ENCODE measurements at places on chromosomes 12 and 14.
A peak's percentile ranks its signal among the peaks of the same experiment; 100 is the strongest.

DNA sequence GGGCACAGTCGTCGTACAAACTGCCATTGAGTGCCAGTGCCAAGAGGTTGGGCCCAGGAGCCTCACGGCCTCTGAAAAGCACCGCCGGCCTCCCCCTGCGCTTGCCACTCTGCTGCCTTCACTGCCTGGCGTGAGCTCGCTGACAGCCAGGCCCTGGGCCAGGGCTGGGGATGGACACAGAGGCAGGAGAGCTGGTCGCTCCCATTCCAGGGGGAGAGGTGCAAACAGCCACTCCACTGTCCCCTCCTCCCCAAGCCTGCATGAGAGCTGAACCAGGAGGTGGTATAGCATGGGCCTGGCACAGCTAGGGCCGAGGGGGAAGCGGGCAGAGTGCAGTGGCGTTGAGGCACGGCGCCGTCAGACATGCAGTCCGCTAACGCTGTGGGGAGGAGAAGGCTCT is 4.6 kb downstream of the ADSS1 start:
- no peak for DNase-seq

- DNase-seq, result no peak
These were observed 142.1 kb downstream of the RAD51B start for GRCh38 chr14:67961676-67962075.

DNA sequence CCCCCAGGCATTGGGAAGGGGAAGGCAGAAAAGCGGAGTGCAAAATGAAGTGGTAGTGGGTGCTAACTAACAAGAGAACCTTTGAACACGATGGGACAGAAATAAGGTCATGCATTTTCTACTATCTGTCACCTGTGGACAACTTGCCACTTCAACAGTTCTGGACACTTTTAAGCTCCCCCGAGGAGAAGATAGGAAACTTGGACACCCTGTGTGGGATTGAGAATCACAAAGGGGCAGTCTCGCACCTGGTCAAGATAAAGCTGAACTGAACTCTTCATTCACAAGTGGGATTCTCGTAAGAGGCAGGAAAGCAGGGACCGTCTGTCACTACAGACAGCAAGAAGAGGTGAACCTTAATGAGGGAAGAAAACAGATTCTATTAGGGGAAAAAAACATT is 51.6 kb downstream of the EIF2S3B start:
- DNase-seq, result no peak

- peak; percentile 95 for DNase-seq
These were observed 105.2 kb upstream of the ATF7IP start for GRCh38 chr12:14260011-14260993.

GRCh38 chr14:104882325-104882973 is 17.4 kb downstream of the CEP170B start:
- peak; percentile 25 for DNase-seq

- DNase-seq, result no peak
These were observed 320.0 kb downstream of the DPF3 start for GRCh38 chr14:72573725-72574417.

GRCh38 chr12:92574051-92574783 is 128.6 kb upstream of the PLEKHG7 start:
- DNase-seq, result peak; percentile 35

DNA sequence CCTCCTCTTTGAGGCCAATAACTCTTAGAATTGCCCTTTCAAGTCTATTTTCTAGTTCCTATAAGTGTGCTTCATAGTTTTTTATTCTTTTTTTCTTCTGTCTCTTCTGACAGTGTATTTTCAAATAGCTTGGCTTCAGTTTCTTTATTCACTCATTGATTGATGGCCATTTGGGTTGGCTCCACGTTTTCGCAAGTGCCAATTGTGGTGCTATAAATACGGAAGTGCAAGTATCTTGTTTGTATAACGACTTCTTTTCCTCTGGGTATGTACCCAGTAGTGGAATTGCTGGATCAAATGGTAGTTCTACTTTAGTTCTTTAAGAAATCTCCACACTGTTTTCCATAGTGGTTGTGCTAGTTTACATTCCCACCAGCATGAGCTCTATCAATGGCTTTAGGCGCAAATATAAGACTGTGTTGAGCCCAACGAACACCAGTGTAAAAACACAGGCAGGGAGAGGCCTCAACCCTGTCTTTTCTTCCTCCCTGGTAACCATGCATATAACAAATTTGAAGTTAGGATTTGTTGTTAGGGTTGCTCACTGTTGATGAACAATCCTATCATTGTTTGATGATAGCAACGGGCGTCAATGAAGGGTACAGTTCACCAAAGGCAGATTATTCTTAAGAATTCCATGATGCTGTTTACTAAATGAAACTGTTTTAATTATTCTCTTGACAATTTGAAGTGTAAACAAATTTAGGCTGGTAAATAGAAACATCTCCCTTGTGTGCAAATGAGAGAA is 13.3 kb upstream of the LMNTD1 start:
- DNase-seq, result no peak

GRCh38 chr14:22973217-22974032 is 8.9 kb downstream of the AJUBA start:
- peak; percentile 37 for DNase-seq

DNA sequence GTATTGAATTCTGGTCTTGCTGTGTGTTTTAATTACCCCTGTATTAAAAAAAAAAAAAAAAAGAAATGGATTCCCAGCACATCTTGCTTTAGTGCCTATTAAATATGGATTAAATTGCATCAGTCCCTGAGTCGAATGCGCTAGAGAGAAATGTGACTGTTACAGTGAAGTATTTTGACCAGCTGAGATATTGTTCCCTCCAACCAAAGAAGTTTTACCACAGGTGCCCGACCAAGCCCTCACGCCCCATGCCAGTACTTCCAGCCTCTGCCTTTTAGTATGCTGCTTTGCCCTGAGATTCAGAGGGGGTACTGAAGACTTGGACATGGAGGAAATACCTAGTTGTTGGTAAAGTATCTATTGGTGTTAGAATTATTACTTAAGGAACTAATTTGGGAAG is 159.7 kb downstream of the TTLL5 start:
- DNase-seq, result no peak

DNA sequence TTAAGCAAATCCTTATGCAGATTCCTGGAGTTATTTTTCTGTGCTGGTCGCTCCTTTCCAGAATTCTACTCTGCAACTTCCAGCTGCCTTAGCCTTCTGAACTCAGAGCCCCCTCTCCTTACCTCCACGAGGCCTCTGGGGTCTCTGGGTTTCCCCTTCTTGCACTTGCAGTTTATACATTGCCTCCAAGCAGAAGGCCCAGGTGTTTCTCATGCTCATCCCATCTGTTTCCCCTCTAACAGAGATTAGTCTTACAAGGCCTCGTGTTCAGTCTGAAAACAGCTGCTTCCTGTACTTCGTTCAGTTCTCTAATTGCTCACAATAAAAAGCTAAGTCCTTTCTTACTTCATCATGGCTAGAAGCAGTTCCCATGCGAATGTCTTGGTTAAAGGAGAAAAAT is 134.4 kb upstream of the FGD4 start:
- no peak for DNase-seq

DNA sequence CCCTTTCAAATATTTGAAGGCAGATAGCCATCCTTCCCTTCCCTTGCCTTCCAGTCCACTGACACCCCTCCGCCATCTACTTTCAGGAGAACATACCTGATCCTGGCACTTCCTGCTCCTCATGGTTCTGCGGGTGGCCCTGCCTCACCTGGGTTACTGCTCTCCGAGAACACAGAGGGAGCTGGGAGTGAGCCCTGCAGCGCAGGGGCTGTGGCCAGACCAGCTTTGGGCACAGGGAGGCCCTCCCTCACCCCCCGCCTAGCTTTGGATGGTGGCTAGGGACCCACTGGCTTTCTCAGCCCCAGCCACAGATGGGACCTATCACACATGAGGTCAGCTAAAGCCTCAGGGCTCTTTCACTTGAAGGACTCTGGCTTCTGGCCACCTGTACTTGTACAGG is 12.4 kb downstream of the IQSEC3 start:
- no peak for DNase-seq

DNA sequence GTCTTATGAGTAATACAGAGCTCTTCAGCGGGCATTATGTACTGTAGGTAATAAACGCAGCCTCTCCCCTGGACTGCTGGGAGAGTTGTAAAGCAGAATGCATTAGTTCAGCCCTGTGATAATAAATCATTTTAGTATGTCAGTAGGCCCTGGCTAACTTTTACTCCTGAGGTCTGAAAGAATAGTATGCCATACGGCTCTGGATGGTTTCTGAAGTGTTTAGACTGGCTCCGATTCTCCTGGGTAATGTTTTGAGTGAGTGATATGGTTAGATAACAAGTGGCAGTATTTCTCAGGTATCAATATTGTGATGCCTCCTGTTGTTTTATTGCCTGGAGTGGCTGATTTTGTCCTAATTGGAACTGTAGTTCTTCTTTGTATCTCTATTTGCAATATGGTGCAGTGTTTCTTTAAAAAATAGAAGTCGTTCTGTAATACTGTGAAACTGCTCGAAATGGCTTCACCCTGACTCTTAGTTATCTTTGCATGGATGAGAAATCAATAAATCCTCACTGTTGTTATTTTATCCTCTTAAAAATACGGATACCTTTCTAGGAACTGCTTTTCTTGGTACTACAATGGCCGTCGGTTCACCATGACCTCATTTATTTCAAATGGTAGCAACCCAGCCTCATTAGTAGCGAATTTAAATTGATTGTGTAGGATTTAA is 100.2 kb downstream of the PDZRN4 start:
- DNase-seq, result peak; percentile 61

DNA sequence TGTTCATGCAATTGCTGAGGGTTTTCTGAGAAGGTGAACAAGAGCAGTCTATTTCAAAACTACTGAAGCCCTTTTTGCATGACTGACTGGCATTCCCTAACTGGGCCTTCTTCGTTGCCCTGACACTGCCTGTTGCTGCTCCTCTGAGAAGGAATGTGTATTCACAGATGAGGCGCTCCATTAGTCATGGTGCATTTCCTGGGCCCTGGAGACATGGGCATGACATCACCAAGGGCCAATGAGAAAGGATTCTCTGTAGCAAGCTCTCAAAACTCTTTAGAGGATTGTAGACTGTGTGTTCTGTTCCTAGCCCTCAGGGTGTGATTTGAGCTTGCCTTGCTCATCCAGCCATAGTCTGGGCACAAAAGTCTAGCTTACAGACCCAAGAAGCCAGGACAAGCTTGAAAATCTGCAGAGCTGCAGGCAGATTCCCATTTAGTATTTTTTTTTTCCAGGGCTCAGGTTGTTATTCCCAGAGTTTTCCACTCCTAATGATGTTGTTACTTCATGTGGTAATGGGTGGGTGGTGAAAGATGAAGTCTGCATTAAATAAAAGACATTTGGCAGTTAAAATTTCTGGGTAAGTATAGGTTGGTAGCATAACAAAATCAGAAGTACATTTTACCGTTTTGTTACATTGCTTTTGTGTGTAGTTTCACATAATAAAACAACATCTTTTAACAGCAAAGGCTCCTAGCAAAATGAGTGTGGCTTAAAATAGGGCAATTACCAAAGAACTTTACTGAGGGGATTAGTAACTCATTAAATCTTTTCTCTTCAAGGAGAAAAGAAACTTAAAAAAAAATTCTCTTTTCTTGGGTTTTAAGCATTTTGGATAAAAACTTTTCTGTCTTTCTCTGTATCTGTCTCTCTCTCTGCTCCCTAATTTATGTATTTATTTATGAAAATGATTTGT is 318.4 kb downstream of the RAD51B start:
- peak; percentile 22 for DNase-seq

DNA sequence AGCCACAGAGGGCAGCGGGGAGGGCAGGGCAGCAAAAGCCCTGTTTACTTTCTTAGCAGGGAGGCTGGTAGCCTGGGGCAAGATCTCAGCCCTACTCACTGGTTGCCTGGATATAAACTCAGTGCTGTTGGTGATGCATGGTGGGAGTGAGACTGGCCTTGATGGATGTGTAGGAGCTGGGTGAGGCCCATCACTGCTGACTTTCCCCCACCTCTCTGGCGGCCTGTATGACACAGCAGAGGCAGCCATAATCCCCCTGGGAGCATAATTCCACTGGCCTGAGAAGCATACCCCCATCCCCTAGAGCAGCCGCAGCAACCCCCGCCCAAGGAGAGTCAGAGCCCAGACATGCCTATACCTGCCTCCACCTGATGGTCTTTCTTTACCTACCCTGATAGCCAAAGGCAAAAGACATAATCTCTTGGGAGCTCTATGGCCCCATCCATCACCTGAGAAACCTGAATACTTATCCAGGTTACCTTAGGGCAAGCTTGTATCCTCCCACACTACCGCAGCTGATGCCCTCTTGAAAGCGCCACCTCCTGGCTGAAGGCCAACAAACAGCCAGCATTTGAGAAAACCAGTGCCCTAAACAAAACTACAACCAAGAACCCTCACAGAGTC is 59.3 kb downstream of the DNAI7 start:
- peak; percentile 67 for DNase-seq

DNA sequence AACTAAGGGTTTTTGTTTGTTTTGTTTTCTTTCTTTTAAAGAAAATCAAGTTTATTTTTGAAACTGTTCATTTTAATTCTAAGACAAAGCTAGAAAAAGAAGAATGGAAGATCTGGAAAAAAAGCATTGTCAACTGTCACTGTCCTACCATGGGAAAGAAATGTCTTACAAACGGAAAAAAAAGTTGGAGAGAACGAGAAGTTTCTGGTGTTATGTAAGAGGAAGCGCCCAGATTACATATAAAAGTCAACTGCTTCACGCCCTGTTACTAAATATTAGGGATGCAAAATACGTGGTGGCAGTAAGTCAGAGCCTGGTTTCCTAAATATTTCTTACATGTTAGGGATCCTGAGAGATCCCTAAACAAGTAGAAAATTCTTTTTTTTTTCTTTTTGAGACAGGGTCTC is 14.3 kb upstream of the FBXL14 start:
- no peak for DNase-seq

DNA sequence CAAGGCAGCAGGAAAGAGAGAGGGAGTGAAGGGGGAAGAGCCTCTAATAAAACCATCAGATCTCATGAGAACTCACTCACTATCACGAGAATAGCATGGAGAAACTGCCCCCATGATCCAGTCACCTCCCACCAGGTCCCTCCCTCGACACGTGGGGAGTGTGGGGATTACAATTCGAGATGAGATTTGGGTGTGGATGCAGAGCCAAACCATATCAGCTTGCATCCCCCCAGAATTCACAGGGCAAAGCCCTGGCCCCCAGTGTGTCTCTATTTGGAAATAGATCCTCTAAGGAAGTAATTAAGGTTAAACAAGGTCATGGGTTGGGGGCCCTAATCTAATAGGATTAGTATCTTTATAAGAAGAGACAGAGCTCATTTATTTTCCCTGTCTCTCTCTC is 56.1 kb upstream of the TCL1A start:
- no peak for DNase-seq

GRCh38 chr14:86802726-86803125 is 1190.3 kb downstream of the GALC start:
- DNase-seq, result no peak

- DNase-seq, result no peak
These were observed 8.7 kb downstream of the NUP107 start for GRCh38 chr12:68695454-68695853.

GRCh38 chr12:57740656-57741412 is 2.3 kb upstream of the AGAP2 start:
- DNase-seq, result peak; percentile 40

- no peak for DNase-seq
These were observed 14.1 kb downstream of the CMAS start for GRCh38 chr12:22059976-22060647.

- no peak for DNase-seq
These were observed 198.5 kb downstream of the SLC25A21 start for GRCh38 chr14:36973806-36974442.

GRCh38 chr12:107400686-107401447 is 284.7 kb upstream of the PWP1 start:
- peak; percentile 83 for DNase-seq
